ENCODE measurements at places on chromosomes 11 and 22.

- no peak for DNase-seq
These were observed 13.4 kb downstream of the PRDM10 start for GRCh38 chr11:129989149-129989813.

GRCh38 chr11:65486570-65487466 is 12.0 kb upstream of the MALAT1 start:
- DNase-seq, result no peak

- DNase-seq, result no peak
These were observed 1.1 kb upstream of the CLTCL1 start for GRCh38 chr22:19292458-19293230.

- DNase-seq, result no peak
These were observed 118.7 kb upstream of the E2F8 start for GRCh38 chr11:19359221-19360000.

DNA sequence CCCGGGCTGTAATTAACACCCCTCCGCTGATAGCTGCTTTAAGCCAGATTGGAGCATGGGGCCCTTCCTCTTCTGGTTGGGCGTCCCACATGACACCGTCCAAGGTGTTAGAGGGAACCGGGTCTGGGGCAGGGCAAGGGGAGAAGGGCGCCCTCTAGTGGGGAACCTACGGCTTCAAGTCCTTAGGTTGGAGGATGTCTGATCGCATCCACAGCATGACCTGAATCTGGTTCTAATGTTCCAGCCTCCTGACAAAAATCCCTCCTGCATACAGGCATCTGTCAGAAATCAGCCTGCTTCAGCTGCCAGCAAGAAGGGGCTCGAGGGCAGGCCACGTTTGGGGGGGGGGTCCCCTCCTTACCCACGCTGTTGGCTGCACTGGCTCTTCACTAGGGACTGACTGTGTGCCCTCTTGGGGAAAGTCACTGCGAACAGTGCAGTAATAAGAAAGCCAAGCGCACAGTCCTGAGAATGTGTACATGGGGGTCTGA is 94.2 kb upstream of the TBCEL start:
- no peak for DNase-seq

DNA sequence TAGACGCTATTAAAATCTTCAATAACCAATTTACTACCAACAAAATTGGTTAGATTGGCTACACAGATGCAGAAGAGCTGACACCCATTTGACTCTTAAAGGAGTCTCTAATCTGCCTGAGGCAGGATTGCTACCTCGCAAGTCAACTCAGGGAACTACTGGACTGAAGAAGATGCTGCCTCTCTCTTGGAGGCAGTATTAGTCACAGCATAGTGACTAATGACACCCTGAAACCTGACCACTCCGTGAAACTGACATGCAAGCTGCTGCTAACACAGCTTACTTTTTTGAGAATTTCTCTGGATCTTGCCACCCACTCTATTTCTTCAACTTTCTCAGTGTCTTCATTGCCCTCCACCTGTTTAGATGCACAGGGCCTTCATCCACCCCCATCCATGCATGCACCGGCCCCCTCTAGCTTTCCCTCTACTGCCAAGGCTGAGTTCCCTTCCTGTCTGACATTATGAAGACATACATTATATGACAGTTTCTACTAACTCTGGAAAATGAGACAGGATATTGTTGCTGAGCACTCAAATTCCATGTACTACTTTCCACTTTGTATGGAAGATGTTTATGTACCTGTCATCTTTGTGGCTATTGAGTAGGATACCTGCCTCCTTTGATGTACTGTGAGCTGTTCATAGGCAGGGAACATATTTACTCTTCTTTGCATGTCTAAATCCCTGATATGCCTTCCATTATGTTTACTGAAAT is 183.2 kb downstream of the MSANTD4 start:
- no peak for DNase-seq

GRCh38 chr11:111663820-111664219 is 61.6 kb downstream of the SIK2 start:
- no peak for DNase-seq

- DNase-seq, result no peak
These were observed 4.8 kb downstream of the SLC35E4 start for GRCh38 chr22:30640361-30640760.

DNA sequence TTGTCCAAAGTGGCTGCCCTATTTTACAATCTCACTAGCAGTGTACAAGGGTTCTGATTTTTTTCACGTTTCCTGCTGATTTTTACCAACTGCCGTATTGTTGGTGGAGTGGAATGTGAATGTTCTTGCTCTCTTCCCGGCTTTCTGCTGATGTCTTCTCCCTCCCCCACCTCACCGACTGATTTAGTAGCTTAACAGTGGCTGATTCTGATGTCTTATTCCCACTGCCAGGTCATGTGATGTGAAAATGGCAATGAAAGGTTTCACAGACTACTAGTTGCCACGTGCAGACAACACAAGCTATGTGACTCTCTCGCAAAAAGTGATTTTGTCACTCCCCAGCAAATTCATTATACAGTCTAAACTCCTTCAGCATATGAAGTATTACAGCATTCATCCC is 17.3 kb upstream of the NEU3 start:
- no peak for DNase-seq

- no peak for DNase-seq
These were observed 9.5 kb downstream of the PHOX2A start for GRCh38 chr11:72234514-72234830.

GRCh38 chr22:26553056-26553752 is 36.7 kb downstream of the TPST2 start:
- no peak for DNase-seq

DNA sequence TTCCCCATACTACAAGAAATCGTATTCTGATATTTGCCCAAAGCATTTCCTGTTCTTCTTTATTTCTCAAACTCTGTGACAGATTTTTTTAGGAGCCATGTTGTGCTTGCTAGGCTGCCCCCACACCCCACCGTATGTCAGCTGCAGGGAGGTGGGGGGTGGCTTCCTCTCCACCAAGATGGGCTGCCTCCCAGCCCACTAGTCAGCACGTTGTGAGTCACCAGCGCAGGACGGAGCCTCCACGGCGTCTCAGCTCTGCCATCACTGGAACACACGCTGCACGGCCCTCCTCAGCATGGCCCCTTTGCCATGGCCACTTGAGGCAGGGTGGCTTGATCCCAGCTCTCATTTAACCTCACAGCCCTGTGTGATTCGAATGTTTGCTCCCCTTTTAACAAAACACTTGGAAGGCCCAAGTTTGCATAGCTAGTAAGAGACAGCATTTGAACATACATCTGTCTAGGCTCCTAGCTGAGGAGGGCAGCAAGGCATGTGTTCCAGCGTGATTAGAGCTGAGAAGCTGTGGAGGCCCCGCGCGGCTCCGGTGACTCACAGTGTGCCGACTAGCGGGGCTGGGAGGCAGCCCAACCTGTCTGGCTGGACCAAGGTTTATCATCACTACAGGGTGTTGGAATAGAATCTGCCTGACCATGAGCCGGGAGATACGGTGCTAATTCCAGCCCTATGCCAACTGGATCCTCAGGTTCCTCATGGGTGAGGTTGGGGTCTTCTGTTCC is 180.7 kb upstream of the NCAM1 start:
- no peak for DNase-seq

DNA sequence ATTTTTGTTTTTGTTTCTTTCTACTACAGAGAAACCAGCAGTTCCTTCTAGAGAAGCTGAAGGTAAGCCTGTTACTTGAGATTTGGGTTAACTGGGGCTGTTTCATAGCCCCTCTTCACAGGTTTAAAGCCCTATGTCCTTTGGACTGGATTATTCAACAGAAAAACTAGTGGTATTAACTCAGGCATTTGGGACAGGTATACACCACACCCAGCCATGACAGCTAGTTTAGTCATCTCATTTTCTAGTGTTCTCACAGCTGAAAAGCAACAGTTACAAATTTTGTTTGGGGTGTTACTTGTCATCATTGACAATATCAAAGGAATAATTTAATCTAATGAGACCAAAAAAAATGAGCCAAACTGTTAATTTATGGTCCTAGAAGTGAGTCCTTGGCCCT is 14.0 kb downstream of the LAYN start:
- DNase-seq, result no peak

DNA sequence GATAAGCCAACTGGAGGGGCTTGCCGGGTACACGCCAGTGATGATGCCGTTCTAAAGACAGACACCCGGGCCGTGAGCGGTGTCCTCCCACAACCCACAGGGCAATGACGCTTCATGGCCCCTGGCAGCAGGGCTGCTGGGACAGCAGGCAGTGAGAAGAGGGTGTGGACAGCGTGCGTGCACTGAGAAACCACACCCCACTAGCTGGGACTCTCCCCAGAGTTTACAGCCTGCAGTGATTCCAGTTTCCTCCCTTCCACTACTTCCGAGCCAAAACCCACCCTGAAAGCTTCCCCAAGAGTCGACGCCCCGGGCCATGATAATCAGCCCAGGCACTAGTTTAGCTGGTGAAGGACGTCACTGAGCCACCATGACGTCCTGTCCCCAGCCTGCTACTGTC is 29.2 kb downstream of the CPT1A start:
- DNase-seq, result no peak

DNA sequence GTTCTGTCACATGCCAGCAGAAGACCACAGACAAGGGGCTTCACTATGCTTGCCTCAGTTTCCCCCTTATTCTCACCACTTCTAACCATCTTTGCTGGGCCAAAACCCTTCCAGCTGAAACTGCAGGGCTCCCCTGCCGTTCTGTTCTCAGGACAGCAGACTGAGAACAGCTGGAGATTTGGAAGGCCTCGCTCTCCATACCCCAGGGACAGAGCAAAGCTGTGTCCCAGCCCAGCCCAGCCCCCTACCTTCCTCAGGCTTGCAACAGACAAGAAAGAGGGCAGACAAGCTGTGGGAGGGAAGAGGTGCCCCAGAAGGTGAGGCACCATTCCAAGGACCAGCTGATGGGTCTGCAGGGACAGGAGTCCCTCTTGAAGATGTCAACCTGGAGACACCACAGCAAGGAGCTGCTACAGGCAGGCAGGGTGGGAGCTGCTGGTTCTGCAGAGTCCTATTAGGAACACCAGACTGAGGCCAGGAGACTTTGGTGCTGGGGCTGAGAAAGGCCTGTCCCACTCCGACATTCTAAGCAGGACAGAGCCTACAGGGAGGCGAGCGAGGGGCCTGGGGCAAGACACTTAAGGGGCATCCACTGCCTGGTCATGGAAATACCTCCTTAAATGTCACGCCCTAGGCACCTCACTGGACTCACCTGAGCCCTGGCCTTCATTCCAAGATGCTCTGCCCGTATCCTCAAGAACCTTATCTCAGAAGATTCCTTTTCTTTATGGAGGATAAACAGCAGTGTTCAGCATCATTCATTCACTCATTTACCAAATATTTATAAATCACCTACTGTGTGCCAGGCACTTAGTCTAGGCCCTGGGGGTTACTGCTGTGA is 6.9 kb downstream of the SCN2B start:
- no peak for DNase-seq

- no peak for DNase-seq
These were observed 645 bp downstream of the RTCB start for GRCh38 chr22:32411402-32411801.

DNA sequence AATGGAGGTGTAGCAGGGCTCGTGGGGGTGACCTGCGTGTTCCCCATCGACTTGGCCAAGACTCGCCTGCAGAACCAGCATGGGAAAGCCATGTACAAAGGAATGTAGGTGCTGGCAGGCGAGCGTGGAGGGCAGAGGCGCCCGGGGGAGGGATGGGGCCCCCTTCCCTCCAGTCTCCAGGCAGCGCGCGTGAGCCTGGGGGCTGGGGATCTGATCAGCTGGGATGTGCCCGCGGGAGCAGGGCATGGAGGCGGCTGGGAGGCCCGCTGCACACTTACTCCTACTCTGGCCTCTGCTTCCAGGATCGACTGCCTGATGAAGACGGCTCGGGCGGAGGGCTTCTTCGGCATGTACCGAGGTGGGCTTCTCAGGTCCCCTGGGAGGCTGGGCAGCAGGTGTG is 17.8 kb downstream of the SLC25A18 start:
- no peak for DNase-seq

DNA sequence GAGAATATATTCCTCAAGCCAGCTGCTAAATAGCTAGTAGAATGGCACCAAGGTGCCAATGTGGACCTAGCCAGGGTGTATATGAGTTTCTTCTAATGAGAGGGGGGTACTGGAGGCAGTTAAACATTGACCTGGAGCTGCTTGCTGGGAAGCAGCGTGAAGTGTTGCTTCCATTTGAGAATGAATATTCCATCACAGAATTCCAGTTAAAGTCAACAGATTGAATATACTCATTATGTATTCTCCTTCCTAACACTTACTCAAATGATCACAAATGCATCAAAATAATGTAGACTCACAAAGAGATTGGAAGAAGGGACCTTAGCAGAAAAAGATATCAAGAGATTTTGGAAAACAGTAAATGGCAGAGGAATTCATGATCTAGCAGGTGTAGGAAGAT is 102.1 kb downstream of the CD44 start:
- no peak for DNase-seq

DNA sequence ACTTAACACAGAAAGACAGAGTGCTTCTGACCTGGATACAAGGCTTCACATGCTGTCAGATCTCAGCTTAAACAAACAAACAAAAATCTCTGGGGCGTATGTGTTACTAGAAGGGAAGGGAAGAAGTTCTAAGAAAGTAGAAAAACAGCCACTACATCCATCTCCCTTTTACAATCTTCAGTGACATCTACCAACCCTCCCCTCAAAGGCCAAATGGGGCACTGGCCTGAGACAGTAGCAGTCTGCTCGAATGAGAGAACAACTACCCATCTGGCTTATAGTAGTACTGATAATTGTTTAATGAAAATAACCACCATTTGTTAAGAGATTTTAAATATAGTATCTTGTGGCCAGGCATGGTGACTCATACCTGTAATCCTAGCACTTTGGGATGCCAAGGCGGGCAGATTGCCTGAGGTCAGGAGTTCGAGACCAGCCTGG is 29.4 kb downstream of the CCDC83 start:
- DNase-seq, result no peak

GRCh38 chr11:128965485-128965884 is 22.8 kb upstream of the TP53AIP1 start:
- no peak for DNase-seq

- DNase-seq, result no peak
These were observed 82.3 kb downstream of the RASSF10 start for GRCh38 chr11:13091373-13091772.

- no peak for DNase-seq
These were observed 13.1 kb downstream of the IFT27 start for GRCh38 chr22:36762687-36763260.

DNA sequence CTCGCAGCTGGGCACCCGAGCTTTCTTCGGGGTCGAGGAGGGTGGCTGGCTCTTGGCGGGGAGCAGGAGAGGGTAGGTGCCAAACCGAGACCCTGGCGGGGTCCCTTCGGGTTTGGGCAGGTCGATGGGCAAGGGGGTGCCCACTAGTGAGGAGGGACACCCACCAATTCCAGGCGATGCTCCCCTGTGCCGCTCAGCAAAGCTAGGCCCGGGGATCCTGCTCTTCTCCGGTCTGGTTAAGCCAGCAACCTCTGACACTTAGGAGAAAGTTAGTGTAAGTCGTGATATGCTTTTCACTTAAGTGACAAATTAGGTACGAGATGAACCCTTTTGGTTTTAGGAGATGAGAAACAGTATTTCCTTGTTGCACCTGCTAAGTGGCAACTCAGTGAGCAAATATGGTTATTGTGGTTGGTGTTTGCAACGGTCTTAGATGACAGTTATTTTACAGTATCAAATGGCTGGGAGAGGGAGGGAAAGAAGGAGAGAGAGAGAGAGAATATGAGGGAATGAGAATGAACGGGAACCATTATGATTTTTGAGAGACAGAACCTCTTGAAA is 565 bp downstream of the NUCB2 start:
- DNase-seq, result no peak

GRCh38 chr11:12410006-12410728 is 32.8 kb downstream of the PARVA start:
- no peak for DNase-seq

- DNase-seq, result no peak
These were observed 1077.3 kb downstream of the TBC1D22A start for GRCh38 chr22:47839595-47840227.

GRCh38 chr11:10415817-10416392 is 39.2 kb upstream of the AMPD3 start:
- DNase-seq, result no peak

All from stimulated activated CD8-positive, alpha-beta memory T cell treated with anti-CD3 and anti-CD28 coated beads, Interleukin-4, amount 100 ng/mL, for 1 hour (primary cell).